ENCODE measurements at places on chromosomes 7 and 10. TPM values are rescaled to one million over a fixed set of nuclear protein-coding genes. Genes with fewer than 3 reads are reported as not detected.

GRCh38 chr7:156474241-156474743 lies 166.3 kb upstream of the RNF32 start:
- DNase-seq = peak; percentile 15

DNA sequence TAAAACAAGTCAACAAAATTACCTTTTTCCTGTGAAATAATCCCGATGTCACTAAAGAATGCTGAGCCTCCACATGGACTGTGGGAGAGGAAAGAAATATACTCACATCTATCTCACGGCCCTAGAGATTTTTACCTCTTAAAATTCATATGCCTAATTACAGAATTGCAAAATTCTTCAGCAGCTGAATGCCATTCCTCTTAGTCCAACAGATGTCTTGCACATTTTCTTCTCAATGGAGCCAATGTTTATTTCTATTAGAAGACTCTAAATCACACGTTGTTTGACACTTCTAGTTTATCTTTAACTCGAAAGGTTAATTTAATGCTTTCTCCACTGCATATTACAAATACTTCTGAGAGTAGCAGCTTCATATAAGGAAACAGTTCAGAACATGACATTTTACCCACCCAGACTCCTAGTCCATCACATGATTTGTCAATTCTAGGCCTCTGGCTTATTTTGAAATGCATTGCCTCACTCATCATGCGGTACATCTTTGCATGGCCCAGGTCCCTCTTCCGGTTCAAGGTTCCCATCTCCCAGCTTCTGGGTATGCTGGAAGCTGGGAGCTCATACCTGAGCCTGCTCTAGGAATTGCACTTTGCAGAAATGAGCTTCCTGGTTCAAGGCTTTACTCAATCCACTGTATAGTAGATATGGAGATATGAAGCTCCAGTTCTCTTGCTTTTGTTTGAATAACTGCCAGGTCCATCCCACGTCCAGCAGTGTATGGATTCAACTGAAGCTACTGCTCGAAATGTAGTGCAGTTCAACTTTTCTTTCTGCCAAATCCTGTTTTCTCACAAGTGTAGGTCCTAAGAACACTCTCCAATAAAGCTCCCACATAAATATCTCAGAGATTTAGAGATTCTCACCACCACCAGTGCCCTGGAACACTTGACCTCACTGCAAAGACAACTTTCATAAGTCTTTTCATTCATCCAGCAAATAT lies 306.2 kb downstream of the GPR37 start:
- DNase-seq = no peak

- no peak for DNase-seq
Measured at GRCh38 chr7:88590963-88591362, 168.5 kb upstream of the ZNF804B start.

GRCh38 chr7:127847641-127848040 lies 183.6 kb downstream of the LRRC4 start:
- DNase-seq = no peak

GRCh38 chr7:48628793-48629349 lies 295.5 kb upstream of the CDC14C start:
- no peak for DNase-seq

- DNase-seq = no peak
Measured at GRCh38 chr7:139038691-139039090, 2.8 kb upstream of the ZC3HAV1L start.

DNA sequence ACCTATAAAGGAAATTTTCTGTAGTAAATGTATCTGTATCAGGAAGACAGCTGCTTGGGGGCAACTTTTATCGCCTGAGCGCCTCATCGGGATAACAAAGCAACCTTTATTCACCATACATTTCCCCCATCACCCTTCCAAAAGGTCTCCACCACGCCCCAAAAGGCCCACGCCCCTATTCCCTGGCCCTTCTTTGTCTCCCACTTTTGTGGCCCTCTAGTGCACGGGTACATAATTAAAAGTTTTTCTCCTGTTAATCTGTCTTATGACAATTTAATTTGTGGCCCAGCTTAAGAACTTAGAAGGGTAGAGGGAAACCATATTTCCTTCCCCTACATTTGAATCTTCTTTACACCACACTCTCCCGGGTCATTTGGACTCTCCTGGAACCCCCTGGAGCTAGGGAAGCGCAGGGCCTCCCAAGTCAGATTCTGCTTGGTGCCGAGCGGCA lies 625 bp downstream of the RP9 start:
- DNase-seq = no peak

Gene GIMAP5
- total RNA-seq = 4.4 TPM

DNA sequence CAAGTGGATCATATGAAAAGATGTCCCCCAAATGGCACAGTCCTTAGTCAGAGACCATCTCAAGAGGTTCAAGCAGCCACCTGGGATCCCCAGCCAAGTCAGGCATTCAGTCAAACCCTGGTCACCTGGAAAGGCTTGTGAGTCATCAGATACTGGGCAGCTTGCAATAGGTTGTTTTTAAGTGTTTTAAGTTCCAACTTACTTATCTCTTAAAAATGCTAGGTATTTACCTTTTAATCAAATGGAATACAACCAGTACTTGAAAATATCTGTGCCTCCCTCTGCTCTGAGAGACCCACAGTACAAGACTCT lies 262.2 kb downstream of the WDR11 start:
- DNase-seq = no peak

- DNase-seq = no peak
Measured at GRCh38 chr10:5503477-5503835, 4.1 kb upstream of the CALML5 start.

Gene RP9
- 13.2 TPM for total RNA-seq

DNA sequence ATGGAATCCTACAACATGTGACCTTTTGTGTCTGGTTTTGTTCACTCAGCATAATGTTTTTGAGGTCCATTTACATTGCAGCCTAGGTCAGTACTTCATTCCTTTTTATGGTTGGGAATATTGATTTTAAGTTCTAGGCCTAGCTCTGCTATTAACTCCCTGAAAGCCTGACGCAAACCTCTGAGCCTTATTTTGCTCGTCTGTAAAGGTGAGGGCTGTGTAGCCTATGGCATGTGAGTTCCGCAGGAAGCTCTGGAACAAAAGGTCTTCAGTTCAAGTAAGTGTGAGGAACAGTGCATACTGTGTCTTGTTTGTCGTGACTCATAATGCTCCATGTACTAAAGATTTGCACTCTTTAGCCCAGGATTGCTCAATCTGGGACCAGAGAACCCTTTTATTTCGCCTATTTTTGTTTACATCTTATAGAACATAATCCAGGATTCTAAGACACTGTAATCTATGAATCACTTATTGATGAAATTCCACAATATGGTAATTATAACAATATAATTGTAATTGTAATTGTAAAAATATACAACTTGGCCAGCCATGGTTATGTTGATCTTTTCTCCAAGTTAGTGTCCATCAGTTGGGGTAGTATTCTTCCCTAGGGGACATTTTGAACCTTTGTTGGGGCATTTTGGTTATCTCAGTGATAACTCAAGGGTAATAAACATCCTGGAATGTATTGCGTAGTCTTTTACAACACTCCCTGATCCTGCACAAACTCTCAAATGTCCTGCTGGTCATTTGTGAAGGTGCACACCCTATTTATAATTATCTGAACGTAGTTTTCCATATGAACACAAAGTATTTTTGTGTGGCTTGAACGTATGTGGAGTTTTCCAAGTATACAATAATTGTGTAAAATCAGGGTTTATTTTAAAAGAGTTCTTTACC lies 184.7 kb downstream of the VTI1A start:
- DNase-seq = peak; percentile 4

DNA sequence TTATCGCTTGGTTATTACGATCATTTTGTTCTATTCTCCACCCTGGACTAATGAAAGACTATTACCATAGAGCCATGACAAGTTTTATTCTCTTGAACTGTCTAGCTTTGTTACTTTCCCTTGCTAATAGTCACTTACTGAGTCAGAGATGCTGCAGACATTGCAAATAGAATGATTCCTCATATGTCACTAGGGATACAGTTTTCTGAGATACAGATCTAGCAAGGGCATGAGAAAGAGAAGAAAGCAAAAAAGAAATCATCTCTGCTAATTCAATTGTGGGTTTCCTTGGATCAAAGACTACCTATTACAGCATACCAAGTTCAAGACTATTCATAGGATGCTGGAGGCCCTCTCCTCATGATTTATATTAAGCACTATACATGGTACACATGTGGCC lies 204.3 kb downstream of the MBL2 start:
- no peak for DNase-seq

All from pulmonary artery endothelial cell (primary cell).